Body of pancreas (tissue), 4 donors: ENCODE measurements at places on chromosomes 12 and 14. TPM values are rescaled to one million over a fixed set of nuclear protein-coding genes. Genes with fewer than 3 reads are reported as not detected.

- peaks cover 50% of the 10 kb centered on the region for H3K4me1 ChIP-seq
- H3K27me3 ChIP-seq: no peaks in the 10 kb centered on the region
- no peak overlapping the region for H3K4me3 ChIP-seq
- H3K27ac ChIP-seq: peak overlapping the region; percentile 98
- no peaks in the 10 kb centered on the region for H3K36me3 ChIP-seq
Observed at GRCh38 chr12:15883536-15883935, 1.3 kb downstream of the STRAP start.

- no peak overlapping the region for H3K27ac ChIP-seq
- H3K4me1 ChIP-seq: peaks cover 20% of the 10 kb centered on the region
- H3K4me3 ChIP-seq: no peak overlapping the region
- H3K36me3 ChIP-seq: no peaks in the 10 kb centered on the region
Observed at GRCh38 chr12:8698879-8699278, 1.1 kb downstream of the RIMKLB start.

GRCh38 chr12:50918584-50919316 is 33.6 kb upstream of the HIGD1C start:
- no peak for DNase-seq
- H3K27me3 ChIP-seq: no peaks in the 10 kb centered on the region
- H3K4me1 ChIP-seq: peaks cover 14% of the 10 kb centered on the region

DNA sequence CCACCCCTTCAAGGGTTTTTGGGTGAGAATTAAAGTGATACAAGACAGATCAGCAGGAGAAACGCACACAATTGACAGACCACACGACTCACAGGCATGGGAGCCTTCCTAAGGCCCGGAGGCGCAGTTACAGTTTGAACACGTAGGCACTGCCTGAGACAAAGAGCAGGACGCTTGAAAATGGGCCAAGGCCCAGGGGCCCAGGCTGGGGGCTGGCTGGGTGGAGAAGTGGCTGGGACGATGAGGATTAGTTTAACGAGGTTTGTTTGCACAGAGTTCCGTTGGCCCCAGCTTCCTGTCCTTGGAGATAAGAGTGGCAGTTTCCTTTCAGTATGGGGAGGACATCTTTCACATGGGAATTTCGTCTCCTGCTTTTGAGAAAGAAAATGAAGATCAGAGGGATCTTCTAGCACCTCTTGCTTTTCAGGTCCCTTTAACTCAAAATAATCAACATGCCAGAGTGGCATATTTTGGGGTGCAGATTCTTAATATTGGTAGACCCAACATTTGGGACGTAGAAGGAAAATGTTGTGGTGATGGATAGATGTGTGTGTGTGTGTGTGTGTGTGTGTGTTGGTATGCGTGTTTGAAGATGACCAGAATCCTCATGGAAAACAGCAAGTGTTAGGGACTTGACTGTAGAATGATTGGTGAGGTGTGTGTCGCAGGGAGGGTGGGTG is 44.6 kb downstream of the DLK1 start:
- H3K27ac ChIP-seq: no peak overlapping the region
- no peaks in the 10 kb centered on the region for H3K36me3 ChIP-seq
- no peaks in the 10 kb centered on the region for H3K27me3 ChIP-seq
- H3K4me1 ChIP-seq: no peaks in the 10 kb centered on the region

DNA sequence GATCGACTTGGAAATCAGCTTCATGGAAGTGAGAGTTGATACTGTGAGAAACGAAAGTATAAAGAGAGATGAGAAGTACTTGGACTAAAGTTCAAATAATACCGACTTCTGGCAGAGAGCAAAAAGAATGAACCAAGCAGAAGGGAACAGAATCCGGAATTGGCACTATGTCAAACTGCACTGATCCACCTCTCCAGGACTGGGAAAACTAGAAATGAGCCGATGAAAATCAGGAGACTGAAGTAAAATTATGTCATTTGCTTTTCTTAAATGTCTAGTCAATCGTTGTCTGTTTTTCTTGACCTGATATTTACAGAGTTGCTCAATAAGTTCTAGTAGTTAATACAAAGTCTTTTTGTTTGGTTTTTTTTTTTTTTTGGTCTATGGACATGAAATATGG is 163.0 kb upstream of the FOXG1 start:
- no peaks in the 10 kb centered on the region for H3K27me3 ChIP-seq
- no peak for DNase-seq
- no peaks in the 10 kb centered on the region for H3K36me3 ChIP-seq
- H3K4me1 ChIP-seq: no peaks in the 10 kb centered on the region
- H3K4me3 ChIP-seq: no peak overlapping the region

DNA sequence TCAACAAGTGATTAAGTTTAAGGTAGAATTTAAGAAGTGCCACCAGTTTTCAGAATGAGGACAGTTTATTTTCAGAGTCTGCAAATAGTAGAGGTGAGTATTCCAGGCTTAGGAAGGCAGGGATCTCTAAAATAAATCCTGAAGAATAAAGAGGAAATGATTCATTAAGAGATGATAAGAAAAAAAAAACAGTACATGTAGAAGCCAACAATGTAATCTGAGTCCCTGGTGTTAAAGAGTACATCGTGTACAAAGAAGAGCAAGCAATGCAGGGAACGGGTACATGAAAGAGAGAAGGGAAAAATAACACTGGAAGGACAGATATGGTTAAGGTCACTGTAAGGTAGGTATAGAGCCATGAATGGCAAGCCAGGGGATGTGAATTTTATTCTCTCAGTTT is 95.2 kb upstream of the FOXG1 start:
- H3K36me3 ChIP-seq: no peaks in the 10 kb centered on the region
- no peak for DNase-seq
- H3K4me3 ChIP-seq: no peak overlapping the region
- H3K27ac ChIP-seq: no peak overlapping the region
- no peaks in the 10 kb centered on the region for H3K27me3 ChIP-seq

GRCh38 chr14:50920482-50921230 is 23.6 kb downstream of the PYGL start:
- peak overlapping the region; percentile 16 for H3K27ac ChIP-seq
- H3K36me3 ChIP-seq: no peaks in the 10 kb centered on the region
- DNase-seq: no peak

Gene NANOG
- total RNA-seq: 0.66 TPM

Gene ERG28
- 8.6 TPM for total RNA-seq

GRCh38 chr12:41339784-41340183 is 151.7 kb downstream of the PDZRN4 start:
- H3K36me3 ChIP-seq: no peaks in the 10 kb centered on the region
- no peak overlapping the region for H3K27ac ChIP-seq
- DNase-seq: no peak
- H3K4me3 ChIP-seq: no peak overlapping the region

Gene LTBP2
- 20.4 TPM for total RNA-seq

GRCh38 chr14:69626132-69626500 is 14.7 kb downstream of the SUSD6 start:
- H3K27me3 ChIP-seq: no peaks in the 10 kb centered on the region
- no peak for DNase-seq
- H3K27ac ChIP-seq: no peak overlapping the region
- no peaks in the 10 kb centered on the region for H3K36me3 ChIP-seq
- H3K4me3 ChIP-seq: no peak overlapping the region

DNA sequence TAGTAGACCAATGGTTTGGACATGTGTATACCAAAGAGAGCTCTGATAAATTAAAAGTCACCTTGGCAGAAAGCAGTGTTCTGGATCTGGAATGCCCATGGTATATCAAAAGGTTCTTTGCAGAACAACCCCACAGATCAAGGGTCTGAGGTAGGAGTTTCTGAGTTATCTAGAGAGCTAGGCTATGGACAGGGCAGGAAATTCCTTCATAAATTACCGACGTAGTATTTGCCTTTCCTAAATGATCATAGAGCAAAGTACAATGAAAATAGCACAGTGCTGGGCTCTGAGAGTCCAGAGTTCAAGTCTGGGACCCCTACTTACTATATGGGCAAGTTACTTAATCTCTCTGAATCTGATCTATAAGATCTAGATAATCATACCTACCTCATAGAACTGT is 35.3 kb upstream of the PELI2 start:
- H3K4me3 ChIP-seq: no peak overlapping the region
- H3K4me1 ChIP-seq: peaks cover 5% of the 10 kb centered on the region
- no peaks in the 10 kb centered on the region for H3K27me3 ChIP-seq

Gene LHX5
- not detected for total RNA-seq

Gene TSPAN8
- 44.1 TPM for total RNA-seq

Gene RPS6KA5
- 2.9 TPM for total RNA-seq

DNA sequence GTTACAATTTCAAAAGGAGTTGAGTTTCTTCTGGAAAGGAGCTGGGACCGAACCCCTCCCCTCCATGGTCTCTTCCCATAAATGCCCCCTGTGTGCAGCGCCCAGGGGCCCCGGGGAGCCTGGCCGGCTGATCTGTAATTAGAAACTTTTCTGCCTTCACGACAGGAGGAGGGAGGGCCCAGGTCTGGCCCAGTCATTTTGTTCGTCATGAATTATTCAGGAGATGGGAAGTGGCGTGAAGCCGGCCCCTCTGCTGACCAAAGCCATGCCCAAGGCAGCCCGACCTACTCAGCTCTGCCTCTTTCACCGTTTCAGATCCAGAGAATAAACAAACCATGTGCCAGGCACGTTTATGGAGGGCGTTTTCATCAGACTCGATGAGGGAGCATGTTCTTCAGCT is 33.3 kb upstream of the MSI1 start:
- H3K36me3 ChIP-seq: no peaks in the 10 kb centered on the region
- H3K27ac ChIP-seq: no peak overlapping the region
- H3K27me3 ChIP-seq: no peaks in the 10 kb centered on the region
- no peak for DNase-seq
- no peaks in the 10 kb centered on the region for H3K4me1 ChIP-seq

DNA sequence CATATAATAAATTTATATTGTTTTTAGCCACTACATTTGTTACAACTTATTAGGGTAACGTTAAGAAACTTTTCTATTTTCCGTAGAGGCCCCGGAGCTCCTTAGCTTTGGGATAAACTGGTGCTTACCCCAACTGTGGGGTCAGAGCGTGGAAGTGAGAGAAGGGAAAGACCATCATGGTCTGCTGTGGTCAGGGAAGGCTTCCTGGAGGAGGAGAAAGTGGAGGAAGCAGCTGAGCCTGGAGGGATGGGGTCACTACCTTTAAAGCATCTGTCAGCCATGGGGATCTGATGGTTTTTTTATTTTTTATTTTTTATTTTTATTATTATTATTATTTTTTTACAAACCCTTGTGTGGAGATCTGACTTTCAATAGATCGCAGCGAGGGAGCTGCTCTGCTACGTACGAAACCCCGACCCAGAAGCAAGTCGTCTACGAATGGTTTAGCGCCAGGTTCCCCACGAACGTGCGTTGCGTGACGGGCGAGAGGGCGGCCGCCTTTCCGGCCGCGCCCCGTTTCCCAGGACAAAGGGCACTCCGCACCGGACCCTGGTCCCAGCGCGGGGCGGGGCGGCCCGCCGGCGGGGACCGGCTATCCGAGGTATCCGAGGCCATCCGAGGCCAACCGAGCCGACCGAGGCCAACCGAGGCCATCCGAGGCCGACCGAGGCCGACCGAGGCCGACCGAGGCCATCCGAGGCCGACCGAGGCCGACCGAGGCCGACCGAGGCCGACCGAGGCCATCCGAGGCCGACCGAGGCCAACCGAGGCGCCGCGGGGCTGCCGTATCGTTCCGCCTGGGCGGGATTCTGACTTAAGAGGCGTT is 1101.2 kb upstream of the TMEM132C start:
- DNase-seq: peak; percentile 87
- H3K36me3 ChIP-seq: no peaks in the 10 kb centered on the region
- peak overlapping the region; percentile 85 for H3K27ac ChIP-seq
- no peaks in the 10 kb centered on the region for H3K4me1 ChIP-seq
